Suprapubic skin (tissue), 4 donors: ENCODE measurements at places on chromosomes 3 and 15.
A peak's percentile ranks its signal among the peaks of the same experiment; 100 is the strongest.

GRCh38 chr3:33062866-33063265 is 34.1 kb downstream of the GLB1 start:
- H3K27me3 ChIP-seq, result no peaks in the 10 kb centered on the region
- H3K4me3 ChIP-seq, result no peak overlapping the region
- no peak for DNase-seq
- no peak overlapping the region for H3K27ac ChIP-seq
- peaks cover 78% of the 10 kb centered on the region for H3K36me3 ChIP-seq

- no peaks in the 10 kb centered on the region for H3K27me3 ChIP-seq
- peaks cover 20% of the 10 kb centered on the region for H3K4me1 ChIP-seq
- DNase-seq, result no peak
- no peak overlapping the region for H3K4me3 ChIP-seq
These were observed 24.2 kb upstream of the TM4SF4 start for GRCh38 chr3:149450281-149450680.

- no peaks in the 10 kb centered on the region for H3K27me3 ChIP-seq
- H3K4me1 ChIP-seq, result peaks cover 20% of the 10 kb centered on the region
- DNase-seq, result no peak
- H3K27ac ChIP-seq, result no peak overlapping the region
These were observed 42.9 kb downstream of the AKAP13 start for GRCh38 chr15:85423256-85423655.

- H3K27ac ChIP-seq, result no peak overlapping the region
- H3K4me1 ChIP-seq, result no peaks in the 10 kb centered on the region
- no peak overlapping the region for H3K4me3 ChIP-seq
- no peak for DNase-seq
- no peaks in the 10 kb centered on the region for H3K36me3 ChIP-seq
These were observed 73.6 kb downstream of the APBA2 start for GRCh38 chr15:28959326-28959725.

GRCh38 chr15:75455982-75456531 is 4.6 kb upstream of the SIN3A start:
- peaks cover 26% of the 10 kb centered on the region for H3K4me1 ChIP-seq
- H3K27ac ChIP-seq, result peak overlapping the region; percentile 97
- H3K27me3 ChIP-seq, result no peaks in the 10 kb centered on the region
- no peaks in the 10 kb centered on the region for H3K36me3 ChIP-seq
- peak; percentile 80 for DNase-seq

DNA sequence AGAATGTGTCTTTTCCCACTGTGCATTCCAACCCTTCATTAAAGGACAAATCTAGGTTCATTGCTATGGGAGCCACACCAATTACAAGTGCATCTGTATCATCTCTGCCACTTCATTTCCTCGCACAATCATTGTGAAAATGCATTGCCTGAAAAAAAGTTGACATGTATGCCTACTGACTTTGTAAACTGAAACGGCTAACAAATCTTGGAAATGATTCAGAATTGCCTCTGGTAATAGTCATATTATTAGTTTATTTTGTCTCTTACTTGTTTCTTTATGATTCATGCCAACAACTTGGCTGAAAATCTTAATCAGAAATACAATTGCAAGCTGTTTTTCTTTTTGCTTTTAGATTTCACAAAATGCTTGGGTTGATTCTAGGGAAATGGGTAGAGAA is 497.1 kb downstream of the ZIC1 start:
- H3K36me3 ChIP-seq, result no peaks in the 10 kb centered on the region
- no peak for DNase-seq
- H3K4me1 ChIP-seq, result no peaks in the 10 kb centered on the region
- no peak overlapping the region for H3K27ac ChIP-seq
- no peak overlapping the region for H3K4me3 ChIP-seq

DNA sequence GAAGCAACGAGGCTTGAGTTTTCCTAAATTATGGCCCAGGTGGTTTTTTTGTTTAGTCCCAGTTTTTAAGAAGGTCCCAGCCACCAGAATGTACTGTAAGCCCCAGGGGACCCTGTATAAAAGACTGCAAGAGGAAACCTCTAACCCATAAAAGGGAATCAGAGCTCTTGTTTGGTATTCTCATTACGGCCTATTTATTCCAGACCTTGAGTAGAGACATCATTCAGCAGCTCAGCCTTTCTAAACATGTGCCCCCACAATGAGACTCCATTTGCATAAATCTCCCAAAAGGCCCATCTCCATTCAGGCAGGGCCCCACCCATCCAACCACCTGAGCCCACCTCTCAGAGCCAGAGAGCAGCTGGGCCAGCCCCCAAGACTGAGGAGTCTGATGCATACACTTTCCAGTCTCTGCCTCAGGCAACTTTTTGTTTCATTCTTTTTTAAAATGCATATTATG is 25.7 kb downstream of the ZDHHC3 start:
- peaks cover 11% of the 10 kb centered on the region for H3K4me1 ChIP-seq
- H3K27ac ChIP-seq, result no peak overlapping the region
- no peak for DNase-seq

DNA sequence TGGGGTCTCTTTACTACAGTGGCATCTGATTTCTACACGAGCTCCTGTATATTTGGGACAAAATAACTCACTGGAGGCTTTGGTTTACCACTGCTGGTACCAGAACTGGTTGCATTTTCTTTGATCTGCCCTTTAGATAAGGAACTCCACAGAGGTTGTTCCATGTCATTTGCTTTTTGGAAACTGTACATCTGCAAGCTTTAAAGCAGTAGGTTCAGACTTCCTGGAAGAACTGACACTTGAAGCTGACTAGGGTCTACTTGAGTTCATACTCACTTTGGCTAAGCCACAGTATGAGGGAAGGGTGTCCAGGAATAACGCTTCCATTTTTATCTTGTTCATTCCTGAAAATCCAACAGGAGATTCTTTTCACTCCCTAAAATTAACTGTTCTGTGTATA is 86.4 kb downstream of the WWTR1 start:
- no peaks in the 10 kb centered on the region for H3K27me3 ChIP-seq
- peaks cover 53% of the 10 kb centered on the region for H3K4me1 ChIP-seq
- no peak overlapping the region for H3K4me3 ChIP-seq
- DNase-seq, result no peak

- no peak for DNase-seq
- H3K36me3 ChIP-seq, result no peaks in the 10 kb centered on the region
- peaks cover 3% of the 10 kb centered on the region for H3K4me1 ChIP-seq
These were observed 199.2 kb downstream of the BCHE start for GRCh38 chr3:165638034-165638433.

DNA sequence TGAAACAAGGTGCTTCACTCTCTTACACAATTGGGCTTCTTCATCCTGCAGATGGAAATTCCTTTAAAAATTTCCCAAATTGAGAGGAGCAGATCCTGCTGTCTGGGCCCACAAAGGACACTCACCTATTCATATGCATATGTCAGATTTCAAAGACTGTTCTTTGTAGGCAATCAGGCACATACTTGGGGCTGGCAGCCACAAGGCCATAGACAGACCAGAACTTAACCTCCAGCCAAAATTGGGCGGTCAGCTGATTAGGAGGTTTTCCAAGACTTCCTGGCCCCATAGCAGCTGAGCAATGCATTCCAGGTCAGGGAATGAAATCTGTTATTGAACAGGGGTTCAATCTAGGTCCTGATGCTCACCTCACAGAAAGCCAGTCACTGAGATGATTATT is 15.0 kb upstream of the HPS3 start:
- no peak overlapping the region for H3K4me3 ChIP-seq
- H3K36me3 ChIP-seq, result no peaks in the 10 kb centered on the region
- no peaks in the 10 kb centered on the region for H3K27me3 ChIP-seq
- DNase-seq, result no peak
- no peaks in the 10 kb centered on the region for H3K4me1 ChIP-seq
- H3K27ac ChIP-seq, result no peak overlapping the region

GRCh38 chr3:122609798-122610559 is 32.5 kb downstream of the PARP15 start:
- H3K4me1 ChIP-seq, result no peaks in the 10 kb centered on the region
- H3K4me3 ChIP-seq, result no peak overlapping the region
- H3K27me3 ChIP-seq, result no peaks in the 10 kb centered on the region
- H3K27ac ChIP-seq, result no peak overlapping the region

DNA sequence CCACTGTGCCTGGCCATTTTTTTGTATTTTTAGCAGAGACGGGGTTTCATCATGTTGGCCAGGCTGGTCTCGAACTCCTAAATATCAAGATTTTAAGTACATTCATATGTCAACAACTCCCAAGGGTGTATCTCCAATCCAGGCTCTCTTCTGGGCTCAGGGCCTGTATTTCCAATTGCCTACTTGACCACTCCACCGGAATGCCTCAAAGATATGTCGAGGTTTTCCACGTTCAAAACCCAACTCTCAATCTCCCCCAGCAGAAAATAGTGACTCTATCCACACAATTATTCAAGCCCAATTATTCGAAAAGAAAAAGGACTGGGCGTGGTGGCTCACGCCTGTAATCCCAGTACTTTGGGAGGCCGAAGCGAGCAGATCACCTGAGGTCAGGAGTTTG is 1.9 kb upstream of the KNSTRN start:
- H3K36me3 ChIP-seq, result no peaks in the 10 kb centered on the region
- no peaks in the 10 kb centered on the region for H3K27me3 ChIP-seq
- no peak overlapping the region for H3K27ac ChIP-seq
- peaks cover 26% of the 10 kb centered on the region for H3K4me1 ChIP-seq

- H3K4me1 ChIP-seq, result peaks cover 13% of the 10 kb centered on the region
- H3K4me3 ChIP-seq, result peak overlapping the region; percentile 31
- no peaks in the 10 kb centered on the region for H3K36me3 ChIP-seq
These were observed 23.5 kb downstream of the ZNF80 start for GRCh38 chr3:114213627-114214541.

GRCh38 chr3:152209060-152209459 is 59.7 kb upstream of the MBNL1 start:
- peaks cover 12% of the 10 kb centered on the region for H3K4me1 ChIP-seq
- H3K4me3 ChIP-seq, result no peak overlapping the region
- no peak for DNase-seq
- H3K36me3 ChIP-seq, result no peaks in the 10 kb centered on the region
- no peak overlapping the region for H3K27ac ChIP-seq

DNA sequence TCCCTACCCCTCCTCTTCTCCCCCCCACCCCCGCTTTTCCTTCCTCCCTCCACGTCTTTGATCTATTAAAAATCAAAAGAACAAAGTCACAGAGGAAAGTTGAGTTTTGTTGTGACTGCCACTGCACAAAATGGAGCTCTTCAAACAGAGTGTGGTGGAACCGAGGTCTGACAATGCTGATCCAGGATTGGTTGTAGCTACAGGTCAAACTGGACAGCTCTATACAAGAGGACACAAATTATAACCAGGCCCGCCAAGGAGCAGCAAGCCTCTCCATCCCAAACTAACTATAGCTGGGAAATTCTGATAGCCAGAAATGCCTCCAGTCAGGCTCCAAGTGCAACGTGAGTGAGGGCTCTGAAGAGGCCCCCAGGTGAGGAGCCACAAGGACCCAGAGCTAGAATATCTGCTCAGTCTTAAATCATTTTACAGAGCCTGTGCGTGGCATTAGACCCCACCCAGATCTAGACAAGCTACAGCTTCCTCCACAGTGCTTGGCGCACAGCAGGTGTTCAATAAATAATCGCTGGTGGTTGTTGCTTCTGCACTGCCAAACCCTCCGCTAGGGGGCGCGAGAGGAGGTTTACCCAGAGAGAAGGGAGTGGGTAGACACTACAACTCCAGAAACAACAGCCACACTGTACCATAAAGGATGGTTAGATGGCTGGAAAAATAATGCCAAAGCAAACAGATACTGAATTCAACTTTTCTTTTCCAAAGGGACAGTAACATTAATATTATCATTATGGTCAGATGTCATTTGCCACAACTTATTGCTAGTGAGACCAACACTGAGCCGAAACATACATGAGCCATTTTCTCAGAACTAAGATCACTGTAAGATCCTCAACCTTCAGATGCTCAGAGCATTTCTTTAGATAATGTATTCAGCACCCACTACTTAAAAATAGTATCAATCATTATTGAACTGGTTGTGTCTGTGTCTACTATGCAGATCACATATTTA is 44.6 kb downstream of the ZIC4 start:
- no peaks in the 10 kb centered on the region for H3K36me3 ChIP-seq
- no peaks in the 10 kb centered on the region for H3K4me1 ChIP-seq
- peaks cover 86% of the 10 kb centered on the region for H3K27me3 ChIP-seq
- no peak overlapping the region for H3K4me3 ChIP-seq

DNA sequence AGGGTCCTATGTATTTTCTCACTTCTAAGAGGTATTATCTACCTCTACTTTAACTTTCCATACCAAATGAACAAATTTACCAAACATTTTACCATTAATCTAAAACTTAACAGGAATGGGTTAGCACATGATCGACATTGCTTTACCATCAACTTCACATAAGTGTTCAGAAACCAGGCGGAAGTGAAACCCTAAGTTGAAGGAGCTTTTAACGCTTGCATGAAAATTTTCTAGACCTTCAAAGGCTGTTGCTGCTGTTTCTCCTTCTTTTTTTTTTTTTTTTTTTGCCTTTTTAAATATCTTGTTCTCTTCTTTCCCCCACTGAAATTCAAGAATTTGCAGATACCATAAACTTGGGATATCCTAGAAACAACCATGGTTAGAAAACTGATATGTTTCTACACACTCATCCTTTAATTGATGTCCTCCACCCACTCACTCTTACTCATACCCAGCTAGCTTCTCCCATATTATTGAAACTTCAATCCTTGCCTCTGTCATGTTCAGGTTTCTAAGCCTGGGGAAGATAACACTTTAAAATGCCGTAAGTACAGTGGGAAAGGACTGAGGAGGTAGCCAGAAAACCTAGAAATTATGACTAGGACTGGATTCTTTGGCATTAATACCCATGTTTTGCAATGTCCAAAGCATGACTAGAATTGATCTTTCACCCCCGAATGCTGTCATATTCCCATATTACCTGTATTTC is 24.7 kb downstream of the MYO5A start:
- no peak overlapping the region for H3K27ac ChIP-seq
- H3K4me1 ChIP-seq, result peaks cover 22% of the 10 kb centered on the region
- no peaks in the 10 kb centered on the region for H3K36me3 ChIP-seq
- no peak for DNase-seq

GRCh38 chr3:195039180-195039843 is 231.6 kb downstream of the XXYLT1 start:
- H3K27ac ChIP-seq, result no peak overlapping the region
- no peak overlapping the region for H3K4me3 ChIP-seq
- no peaks in the 10 kb centered on the region for H3K27me3 ChIP-seq
- peaks cover 3% of the 10 kb centered on the region for H3K4me1 ChIP-seq

GRCh38 chr3:155512175-155512866 is 218.8 kb upstream of the STRIT1 start:
- H3K4me1 ChIP-seq, result no peaks in the 10 kb centered on the region
- DNase-seq, result no peak
- no peak overlapping the region for H3K27ac ChIP-seq
- H3K27me3 ChIP-seq, result no peaks in the 10 kb centered on the region
- no peak overlapping the region for H3K4me3 ChIP-seq

- H3K27me3 ChIP-seq, result peaks cover 45% of the 10 kb centered on the region
- H3K27ac ChIP-seq, result peak within 1 kb of the TSS; percentile 81
- peaks cover 51% of the 10 kb centered on the region for H3K4me1 ChIP-seq
- peak; percentile 87 for DNase-seq
These were observed at the start of gene TPM1 for GRCh38 chr15:63041974-63042876. Gene TPM1, plus strand, starts transcription at chr15:63042747. Its CDS starts 83 bp downstream, at chr15:63042830.

GRCh38 chr15:25671132-25671531 is 192.0 kb downstream of the ATP10A start:
- H3K4me3 ChIP-seq, result no peak overlapping the region
- DNase-seq, result no peak
- H3K27ac ChIP-seq, result no peak overlapping the region

GRCh38 chr15:37628507-37628906 is 305.9 kb upstream of the TMCO5A start:
- no peaks in the 10 kb centered on the region for H3K27me3 ChIP-seq
- no peak overlapping the region for H3K27ac ChIP-seq
- no peak for DNase-seq
- no peaks in the 10 kb centered on the region for H3K4me1 ChIP-seq
- no peaks in the 10 kb centered on the region for H3K36me3 ChIP-seq
